Naive B cell (primary cell): ENCODE measurements at places on chromosomes 5 and 9.
A peak's percentile ranks its signal among the peaks of the same experiment; 100 is the strongest.

DNA sequence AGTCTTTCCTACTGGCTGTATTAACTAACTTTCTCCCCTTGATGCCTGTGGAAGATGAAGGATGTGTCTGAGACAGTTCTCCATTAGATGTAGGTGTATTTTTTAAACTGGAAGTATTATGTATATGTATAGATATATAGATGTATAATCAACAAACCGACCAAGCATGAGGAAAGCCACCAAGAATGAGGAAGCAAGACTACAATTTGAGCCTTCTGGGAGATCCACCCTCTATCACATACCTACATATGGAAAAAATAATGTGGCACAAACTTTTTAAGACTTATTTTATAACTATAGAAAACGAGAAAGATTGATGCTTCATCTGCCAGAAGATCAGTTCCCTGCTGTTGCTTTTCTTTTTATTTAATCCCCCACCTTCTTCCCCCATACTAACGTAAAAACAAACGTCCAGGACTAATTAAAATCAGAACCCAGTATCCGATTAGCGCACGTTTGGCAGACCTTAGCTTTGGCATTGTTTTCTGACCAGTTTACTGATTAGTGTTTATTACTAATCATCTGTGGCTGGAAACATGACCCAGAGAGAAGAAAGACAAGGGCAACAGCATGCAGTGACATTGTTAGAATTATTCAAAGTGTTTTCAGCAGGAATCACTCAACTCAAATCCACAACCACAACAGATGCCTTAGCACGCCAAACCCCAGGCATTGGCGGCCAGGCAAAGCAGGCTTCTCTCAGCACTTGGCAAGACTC, 490.2 kb downstream of the EBF1 start:
- no peak for DNase-seq

- DNase-seq: no peak
These were observed 4.2 kb downstream of the CNOT6 start for GRCh38 chr5:180498378-180498777.

GRCh38 chr9:106755736-106756135, 107.2 kb upstream of the ZNF462 start:
- no peak for DNase-seq

DNA sequence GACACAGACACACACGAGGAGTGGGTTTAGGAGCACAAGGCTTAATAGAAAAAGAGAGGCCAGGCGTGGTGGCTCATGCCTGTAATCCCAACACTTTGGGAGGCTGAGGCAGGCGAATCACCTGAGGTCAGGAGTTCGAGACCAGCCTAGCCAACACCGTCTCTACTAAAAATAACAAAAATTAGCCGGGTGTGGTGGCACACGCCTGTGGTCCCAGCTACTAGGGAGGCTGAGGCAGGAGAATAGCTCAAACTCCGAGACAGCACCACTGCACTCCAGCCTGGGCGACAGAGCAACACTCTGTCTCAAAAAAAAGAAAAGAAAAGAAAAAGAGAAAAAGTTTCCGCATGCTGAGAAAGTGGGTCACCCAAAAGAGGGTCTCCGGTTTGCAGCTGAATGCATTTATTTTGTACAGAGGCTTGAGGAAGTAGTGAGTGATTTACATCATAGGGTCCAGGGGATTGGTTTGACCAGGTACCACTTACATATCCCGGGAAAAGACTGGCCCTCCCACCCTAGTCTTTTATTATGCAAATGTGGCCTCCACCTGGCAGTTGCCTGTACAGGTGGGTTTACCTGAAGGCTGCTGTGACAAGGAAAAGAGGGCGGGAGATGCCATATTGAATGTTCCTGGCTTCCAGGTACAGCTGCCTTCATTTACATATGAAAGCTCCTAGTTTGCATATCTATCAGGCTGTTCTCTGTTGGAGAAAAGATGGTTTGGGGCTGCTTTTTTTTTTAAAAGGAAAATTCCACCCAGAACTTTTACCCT, 366.2 kb upstream of the GRAMD2B start:
- no peak for DNase-seq

- DNase-seq: no peak
These were observed 7.6 kb upstream of the HMGCS1 start for GRCh38 chr5:43320846-43321245.

DNA sequence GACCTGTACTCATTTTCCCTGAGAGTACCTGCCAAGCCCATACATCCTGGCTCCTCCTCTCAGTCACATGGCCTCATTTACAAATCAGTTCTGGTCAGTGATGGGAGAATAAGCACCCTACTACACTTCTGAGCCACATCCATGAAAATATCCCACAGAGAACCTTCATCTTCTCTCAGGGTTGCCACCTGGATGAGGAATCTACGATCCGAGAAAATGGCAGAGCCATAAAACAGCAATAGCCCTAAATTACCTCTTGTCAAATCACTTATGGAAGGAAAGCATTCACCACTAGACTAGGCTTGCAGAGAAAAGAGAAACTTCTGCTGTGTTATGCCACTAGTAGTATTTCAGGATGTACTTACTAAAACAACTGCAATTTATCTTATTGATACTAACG, 324.8 kb downstream of the BNC2 start:
- no peak for DNase-seq

DNA sequence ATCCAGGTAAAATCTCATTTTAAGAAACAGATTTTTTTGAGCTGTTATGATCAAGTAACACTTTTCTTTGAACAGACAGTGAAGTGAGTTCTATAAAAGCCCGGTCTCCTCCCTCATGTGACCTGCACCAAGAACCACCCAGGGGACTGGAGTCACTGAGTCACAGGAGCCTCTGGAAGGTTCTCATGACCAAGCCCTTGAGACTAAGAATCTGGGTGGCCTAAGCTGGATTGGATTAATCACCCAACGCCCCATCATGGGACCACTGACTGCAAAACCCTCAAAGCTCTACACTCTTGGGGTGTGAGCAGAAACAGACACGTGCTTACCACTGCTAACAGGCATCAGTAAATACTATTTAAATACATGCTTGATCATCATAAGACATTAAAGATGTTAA, 48.4 kb downstream of the SECISBP2 start:
- no peak for DNase-seq

DNA sequence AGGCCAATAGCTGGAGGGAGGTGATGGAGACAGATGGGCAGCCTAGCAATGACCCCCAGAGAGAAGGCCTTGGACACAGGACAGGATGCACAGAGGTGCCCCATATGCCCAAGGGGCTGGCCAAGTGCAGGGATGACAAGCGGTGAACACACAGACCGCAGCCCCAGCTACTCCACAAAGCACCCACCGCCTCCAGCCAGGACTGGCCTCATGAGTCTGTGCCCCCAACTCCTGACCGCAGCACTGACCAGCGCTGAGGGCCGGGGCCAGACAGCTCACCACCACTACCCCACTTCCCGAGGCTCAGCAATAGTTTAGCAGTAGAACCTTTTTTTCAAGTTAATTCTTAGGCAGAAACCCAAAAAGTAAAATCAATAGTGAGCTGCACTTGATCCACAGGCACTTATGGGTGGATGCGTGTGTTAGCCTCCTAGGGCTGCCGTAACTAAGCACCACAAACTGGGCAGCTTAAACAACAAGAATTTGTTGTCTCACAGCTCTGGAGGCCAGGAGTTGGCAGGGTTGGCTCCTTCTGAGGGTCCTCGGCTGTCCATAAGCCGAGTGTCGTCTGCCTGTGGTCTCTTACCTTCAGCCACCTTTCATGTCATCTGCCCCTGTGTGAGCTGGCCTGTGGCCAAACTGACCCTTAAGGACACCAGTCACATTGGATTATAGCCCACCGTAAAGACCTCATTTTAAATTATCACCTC, 14.1 kb downstream of the ROR2 start:
- no peak for DNase-seq

DNA sequence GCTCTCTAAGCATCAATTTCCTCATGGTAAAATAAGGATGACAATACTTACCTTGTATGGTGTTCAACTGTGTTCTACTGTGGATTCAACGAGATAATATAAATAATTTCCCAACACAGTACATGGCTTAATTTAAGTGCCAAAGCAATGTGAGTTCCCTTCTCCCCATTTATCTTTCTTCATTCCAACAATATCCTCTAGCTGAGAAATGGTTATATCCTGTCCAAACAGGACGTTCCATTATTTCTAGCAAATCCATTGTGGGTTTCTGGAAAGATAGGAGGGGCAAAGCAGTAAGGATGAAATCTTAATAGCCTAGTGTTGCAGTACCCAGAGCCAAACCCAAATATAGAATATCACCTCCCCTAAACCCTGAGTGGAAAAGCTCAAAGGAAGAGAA, 22.0 kb downstream of the ABCA1 start:
- no peak for DNase-seq

GRCh38 chr9:14652729-14653377, 40.4 kb downstream of the ZDHHC21 start:
- no peak for DNase-seq

DNA sequence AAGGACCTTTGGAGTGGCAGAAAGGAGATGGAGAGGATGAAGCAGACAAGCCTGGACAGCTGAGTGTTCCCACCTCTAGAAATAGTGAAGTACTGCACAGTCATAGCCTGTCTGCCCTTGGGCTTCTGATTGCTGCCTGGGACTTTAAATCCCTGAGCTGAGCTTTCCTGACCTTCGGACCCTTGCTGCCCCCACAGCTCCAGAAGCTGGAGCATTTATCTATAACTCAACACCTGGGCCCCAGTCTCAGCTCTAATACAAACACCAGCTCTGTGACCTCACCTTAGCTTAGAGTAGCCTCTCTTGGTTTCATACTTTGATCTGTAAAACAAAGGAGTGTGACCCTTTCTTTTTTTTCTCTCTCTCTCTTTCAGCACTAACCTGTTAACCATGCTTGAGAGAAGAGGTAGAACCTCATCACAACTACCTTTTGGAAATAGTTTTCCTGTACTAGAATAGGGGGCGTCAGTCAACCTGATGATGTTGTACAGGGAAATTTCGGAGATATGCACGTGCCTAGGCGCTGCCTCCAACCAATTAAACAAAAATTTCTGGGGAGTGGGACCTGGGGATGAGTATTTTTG, 25.4 kb upstream of the ELL2 start:
- no peak for DNase-seq

DNA sequence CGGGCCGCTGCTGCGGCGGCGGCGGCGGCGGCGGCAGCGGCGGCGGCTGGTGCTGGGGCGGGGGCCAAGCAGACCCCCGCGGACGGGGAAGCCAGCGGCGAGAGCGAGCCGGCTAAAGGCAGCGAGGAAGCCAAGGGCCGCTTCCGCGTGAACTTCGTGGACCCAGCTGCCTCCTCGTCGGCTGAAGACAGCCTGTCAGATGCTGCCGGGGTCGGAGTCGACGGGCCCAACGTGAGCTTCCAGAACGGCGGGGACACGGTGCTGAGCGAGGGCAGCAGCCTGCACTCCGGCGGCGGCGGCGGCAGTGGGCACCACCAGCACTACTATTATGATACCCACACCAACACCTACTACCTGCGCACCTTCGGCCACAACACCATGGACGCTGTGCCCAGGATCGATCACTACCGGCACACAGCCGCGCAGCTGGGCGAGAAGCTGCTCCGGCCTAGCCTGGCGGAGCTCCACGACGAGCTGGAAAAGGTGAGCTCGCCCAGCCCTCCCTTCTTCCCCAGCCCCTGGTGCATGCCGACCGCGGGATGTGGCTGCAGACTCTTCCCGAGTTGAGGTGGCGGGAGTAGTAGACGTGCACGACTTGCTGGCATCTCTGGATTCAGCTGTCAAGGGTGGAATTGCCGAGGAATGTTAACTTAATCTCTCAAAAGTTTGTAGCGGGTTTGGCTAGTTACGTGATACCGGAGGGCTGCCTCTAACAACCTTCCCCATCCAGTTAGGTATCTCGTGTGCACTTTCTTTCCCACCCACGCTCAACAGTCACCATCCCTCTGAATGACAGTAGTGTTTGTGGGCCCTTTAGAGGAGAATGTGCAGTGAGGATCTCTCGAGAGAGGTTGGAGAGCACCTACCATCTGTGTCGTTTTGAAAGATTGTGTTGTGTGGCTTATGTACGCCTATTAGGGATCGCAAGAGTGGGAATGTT, 932 bp downstream of the SLC12A2 start:
- DNase-seq: peak; percentile 42

DNA sequence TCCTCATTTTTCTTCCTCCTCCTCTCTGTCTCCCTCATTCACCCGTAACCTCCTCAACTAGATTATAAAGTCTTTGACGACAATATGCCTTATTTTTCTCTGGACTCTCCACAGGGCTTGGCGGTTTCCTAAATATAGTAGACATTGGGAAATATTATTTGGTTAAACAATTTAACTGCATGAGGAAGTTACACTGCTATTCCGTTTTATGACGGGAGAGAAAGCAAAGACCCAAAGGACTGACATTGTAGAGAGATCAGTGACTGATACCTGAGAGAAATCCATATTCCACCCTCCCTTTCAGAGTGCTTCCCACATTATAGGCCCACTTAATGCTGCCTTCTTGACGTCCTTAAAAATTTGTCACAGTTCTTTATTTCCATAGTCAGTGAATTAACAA, 51.2 kb downstream of the GDA start:
- DNase-seq: no peak

DNA sequence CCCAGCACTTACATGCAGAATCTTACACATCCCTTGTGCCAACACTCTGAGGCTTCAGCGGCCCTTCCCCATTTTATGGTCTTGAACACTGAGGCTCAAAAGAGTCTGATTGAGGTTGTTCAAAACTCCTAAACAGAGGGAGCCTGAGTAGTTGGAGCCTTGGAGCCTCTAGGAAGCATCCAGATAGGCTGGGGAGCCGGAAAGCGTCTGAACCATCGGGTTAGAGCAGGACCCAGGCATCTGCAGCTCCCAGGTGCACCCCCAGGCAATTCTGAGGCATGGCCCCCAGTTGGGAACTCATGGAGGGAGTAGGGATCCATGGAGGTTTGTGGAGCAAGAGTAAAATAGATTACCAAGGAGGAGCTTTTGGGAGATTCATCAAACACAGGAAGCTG, 3.8 kb downstream of the OLFML2A start:
- no peak for DNase-seq

GRCh38 chr9:75873712-75874111, 16.8 kb upstream of the PCSK5 start:
- no peak for DNase-seq

DNA sequence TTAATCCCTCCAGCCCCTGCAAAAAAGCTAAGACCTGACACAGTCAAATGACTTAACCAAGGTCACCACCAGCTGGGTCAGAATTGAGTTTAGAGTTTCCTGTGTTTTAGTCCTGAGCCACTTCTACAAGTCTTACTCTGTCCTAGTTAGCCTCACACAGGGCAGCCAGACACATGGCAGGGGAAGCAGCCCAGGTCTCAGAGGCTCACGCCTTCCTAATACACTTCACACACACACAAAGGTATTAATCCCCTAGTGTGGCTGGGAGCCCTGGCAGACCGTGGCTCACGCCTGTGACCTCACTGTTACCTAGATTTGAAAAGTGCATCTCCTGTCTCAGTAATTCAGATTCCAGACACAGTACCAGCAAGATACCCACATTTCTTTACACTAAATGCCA, 77.4 kb upstream of the WWC1 start:
- DNase-seq: no peak

- DNase-seq: peak; percentile 84
These were observed 24.5 kb upstream of the SEMA4D start for GRCh38 chr9:89522261-89522958.

DNA sequence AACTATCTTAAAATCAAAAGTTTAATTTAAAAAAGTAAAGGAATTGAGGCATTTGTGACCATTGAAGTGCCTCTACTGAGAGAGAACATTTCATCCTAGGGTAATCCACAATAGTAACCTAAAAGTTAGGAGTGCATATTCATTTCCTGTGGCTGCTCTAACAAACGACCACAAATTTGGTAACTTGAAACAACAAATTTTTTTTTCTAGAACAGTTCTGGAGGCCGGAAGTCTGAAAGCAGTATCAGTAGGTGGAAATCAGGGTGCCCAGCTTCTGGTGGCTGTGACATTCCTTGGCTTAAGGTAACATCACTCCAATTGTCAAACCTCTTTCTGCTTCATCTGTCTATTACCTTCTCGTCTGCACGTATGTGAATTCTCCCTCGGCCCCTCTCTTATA, 67.1 kb upstream of the SSBP2 start:
- no peak for DNase-seq
